ENCODE measurements at places on chromosomes 7 and 10.

DNA sequence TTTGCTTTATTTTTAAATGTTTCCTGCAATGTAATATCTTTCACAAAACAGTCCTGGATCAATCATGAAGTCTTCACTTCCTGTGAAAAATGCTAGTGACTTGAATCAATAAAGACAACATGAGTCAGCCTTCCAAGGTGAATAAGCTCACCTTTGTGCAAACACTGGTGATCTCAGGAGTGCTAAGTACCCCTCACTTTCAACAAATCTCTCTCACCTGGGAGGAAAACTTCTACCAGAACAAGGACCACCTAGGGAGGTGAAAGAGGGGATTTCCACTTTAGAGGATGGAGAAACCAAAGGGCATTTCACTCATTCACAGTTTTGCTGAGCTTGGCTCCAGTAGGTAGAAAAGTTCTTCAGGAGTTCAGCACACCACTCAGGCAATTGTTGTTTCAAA, 64.8 kb downstream of the CALD1 start:
- DNase-seq = no peak

DNA sequence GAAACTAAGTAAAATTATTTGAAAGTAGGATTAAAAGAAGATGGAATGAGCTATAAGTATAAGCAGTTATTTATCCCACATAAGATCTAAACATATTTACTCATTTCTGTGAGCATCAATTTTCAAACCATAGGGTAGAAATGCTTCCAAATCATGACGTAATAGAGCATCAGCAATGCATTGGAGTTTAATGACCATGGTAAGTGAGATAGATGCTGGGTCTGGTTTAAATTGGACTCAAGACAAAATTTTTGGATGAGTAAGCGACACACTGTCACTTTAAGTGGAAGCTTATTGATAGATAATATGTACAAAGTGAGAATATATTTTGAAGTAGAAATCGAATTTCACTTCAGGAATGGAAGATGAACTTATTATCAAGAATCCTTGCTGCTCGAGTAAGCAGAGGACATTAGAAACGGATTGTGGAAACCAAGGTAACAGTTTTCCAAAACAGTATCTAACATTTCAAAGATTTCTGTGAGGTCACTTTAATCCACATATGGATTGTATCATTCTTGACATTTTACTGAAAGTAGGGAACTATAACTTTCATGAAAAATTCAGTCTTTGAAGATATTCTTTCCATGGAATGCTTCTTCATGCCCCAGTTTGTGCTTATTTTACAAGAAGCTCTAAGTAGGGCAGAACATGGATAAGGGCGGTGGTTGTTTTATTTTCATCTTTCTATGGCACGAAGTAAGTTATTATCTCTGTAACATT, 85.8 kb downstream of the AGMO start:
- no peak for DNase-seq

DNA sequence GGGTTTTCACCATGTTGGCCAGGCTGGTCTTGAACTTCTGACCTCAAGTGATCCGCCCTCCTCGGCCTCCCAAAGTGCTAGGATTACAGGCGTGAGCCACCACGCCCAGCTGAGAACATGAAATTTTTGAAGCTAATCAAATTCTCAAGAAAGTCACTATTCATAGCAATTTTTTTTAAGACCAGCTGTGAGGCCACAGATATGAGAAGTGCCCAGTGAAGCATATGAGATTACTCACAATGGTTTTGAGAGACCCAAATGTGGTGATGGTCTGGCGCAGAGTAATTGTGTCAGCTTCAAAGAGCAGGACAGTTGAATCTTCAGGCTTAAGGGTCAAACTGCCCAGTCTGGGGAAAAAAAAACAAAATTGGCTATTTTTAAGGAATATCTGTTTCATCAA, 16.2 kb downstream of the NCOA4 start:
- no peak for DNase-seq

GRCh38 chr7:77802557-77803405, 4.2 kb downstream of the PHTF2 start:
- no peak for DNase-seq

GRCh38 chr7:137656227-137656849, 190.4 kb downstream of the DGKI start:
- DNase-seq = peak; percentile 51

- no peak for DNase-seq
These were observed 473.9 kb downstream of the AUTS2 start for GRCh38 chr7:70072220-70072619.

- DNase-seq = peak; percentile 35
These were observed 11.6 kb downstream of the HBP1 start for GRCh38 chr7:107180378-107180777.

DNA sequence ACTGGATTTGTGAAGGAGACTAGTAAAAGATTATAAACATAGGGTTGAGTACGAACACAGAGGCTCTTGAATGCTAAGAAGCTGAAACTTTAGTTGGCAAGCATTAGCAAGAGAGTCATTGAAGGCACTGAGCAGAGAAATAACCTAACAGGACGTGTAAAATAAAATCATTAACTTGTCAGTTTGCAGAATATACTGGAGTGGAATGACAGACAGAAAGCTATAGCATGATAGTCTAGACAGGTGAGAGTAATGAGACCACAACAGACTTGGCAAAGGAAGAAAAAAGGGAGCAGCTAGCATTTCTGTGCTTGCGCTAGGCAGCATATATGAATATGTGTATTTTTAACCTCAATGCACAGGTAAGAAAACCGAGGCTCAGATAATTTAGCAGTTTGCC, 30.8 kb downstream of the MINDY3 start:
- no peak for DNase-seq

DNA sequence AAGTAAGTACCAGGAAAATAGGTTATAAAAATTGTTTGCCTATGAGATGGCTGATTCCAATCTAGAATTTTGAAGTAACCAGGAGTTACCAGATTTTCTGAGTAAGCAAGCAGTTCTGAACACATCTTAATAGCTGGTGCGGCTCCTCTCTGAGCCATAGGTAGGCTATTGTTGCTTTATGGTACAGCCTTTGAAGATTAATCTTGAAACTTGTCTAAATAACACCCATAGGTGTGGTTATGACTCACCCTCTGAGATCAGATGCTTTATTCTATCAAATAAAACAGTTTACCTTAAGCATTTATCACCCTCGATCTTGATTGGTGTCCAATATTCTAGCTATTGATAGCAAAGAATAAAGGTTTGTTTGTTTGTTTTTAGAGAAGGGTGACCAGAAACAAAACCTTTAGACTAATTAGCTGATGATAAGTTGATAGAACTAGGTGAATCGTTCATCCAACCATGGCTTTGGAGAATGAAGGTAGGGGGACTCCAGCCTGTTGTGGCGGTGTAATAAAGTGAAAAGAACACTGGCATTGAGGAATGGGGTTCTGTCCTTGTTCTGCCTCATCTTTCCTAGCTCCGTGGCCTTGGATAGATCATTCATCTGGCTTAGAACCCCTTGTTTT, 72.2 kb downstream of the VTI1A start:
- no peak for DNase-seq

DNA sequence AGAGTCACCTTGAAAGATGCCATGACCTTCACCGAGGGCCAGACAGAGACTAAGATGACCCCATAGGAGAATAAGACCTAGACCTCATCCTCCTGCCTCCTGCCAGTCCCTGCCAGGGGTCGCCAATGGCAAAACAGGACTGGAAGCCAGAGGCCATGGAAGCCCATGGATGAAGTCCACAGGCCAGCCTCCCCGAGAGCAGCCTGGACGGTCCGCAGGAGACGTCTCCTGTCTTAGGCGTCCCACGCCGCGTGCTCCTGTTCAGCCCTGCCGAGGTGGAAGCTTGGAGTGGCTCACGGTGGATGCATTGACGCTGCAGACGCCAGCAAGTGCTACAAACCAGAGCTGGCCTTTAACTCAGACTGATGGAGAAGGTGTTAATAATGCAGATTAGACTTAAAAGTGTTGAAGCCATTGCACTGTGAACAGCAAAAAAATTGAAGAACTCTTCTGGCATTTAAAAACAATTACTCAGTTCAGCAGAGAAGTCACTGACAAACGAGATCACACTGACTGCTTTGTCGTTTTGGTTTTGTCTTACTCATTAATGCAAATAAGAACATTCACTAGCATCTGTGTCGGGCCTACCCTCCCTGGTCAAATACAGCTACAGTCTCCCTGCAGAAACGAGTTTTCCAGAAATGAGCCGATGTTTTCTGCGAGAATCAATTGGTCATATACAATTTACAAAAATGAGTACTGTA, 38.1 kb upstream of the FAM20C start:
- DNase-seq = no peak

GRCh38 chr7:53351681-53352080, 316.2 kb downstream of the POM121L12 start:
- no peak for DNase-seq

DNA sequence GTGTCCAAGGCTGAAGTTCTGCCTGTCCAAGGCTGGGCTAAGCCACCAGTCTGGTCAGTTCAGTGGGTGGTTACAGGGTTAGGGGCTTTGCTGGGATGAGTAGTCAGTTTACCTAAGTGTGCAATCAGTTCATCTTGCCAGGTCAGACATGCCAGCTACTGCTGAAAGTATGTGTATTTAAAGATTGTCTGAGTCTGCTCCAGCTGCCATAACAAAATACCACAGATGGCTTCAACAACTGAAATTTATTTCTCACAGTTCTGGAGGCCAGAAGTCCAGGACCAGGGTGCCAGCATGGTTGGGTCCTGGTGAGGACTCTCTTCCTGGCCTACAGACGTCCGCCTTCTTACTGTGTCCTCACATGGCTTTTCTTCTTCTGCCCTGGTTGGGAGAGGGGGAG, 52.4 kb upstream of the TNS3 start:
- no peak for DNase-seq

GRCh38 chr7:92723943-92724342, 112.4 kb downstream of the CDK6 start:
- DNase-seq = no peak

- DNase-seq = no peak
These were observed 33.9 kb downstream of the STOX1 start for GRCh38 chr10:68861253-68861652.

DNA sequence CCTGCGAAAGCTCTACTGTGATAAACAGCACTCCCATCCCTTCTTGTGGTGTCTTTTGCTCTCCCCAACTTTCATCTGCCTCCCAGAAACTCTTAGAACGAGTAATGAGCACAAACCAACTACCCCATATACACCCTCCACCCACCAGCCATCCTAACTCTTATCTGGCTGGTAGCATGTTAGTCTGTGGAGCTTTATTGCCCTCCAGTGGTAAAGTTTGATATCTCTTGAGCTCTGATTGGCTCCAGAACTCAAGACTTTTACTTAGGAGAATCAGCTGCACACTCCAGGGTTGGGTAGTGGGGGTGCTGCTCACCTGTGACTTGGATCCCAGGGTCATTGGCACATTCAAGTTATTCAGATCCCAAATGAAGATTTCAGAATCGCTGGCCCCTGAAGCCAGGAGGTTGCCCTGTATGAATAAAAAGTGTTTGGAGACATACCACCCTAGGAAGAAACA, 10.9 kb downstream of the SEC31B start:
- DNase-seq = no peak

GRCh38 chr10:20418286-20418685, 478.8 kb downstream of the NEBL start:
- DNase-seq = no peak

GRCh38 chr7:4745265-4745919, 30.0 kb upstream of the AP5Z1 start:
- no peak for DNase-seq

GRCh38 chr7:121576148-121576917, 180.2 kb upstream of the FAM3C start:
- no peak for DNase-seq

GRCh38 chr7:141954334-141954733, 7.6 kb upstream of the CLEC5A start:
- no peak for DNase-seq

DNA sequence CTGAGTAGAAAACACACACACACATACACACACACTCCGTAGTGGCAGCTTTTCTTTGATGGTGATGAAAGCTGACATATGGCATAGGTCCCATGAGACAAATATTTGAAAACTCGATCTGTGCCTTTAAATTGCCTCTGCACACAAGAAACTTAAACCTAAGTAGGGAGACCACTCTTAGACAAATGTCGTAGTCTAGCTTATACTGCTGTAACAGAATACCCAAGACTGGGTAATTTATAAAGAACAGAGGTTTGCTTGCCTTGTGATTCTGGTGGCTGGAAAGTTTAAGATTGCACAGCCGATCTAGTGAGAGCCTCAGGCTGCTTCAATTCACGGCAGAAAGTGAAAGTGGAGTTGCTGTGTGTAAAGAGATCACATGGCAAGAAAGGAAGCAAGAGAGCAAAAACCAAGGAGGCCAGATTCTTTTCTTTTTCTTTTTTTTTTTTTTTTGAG, 489.4 kb upstream of the SORCS1 start:
- DNase-seq = no peak

- DNase-seq = no peak
These were observed 392 bp upstream of the UCN3 start for GRCh38 chr10:5364374-5364773.

DNA sequence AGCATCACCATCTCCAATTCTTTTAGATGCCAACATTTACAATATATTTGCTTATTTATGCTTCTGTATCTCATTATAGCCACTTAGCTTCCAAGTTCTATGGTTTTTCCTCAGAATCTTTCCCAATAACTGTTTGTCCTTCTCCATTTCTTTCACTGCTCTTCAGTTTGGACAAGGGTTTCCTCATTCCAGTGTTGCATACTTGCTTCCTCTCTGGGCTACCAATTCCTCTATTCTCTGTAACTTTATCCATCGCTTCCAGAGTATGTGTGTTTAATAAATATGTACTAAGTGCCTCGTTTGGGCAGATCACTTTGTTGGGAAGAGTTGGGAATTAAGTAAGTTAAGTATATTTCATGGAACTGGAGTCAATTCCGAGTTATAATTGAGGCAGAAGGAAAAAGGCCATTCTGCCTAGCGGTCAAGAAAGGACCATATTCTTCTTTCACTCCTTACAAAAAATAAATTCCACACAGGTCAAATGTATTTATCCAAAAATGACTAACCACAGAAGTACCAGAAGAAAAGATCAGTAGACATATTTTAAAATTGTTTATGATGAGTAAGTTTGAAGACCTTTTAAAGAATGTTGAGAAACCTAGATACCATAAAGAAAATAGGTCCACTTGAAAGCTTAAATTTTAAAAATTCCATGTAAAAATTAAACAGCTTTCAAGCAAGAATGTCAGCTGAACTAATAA, 10.8 kb downstream of the STAMBPL1 start:
- DNase-seq = no peak

GRCh38 chr10:132848291-132848701, 62.3 kb upstream of the NKX6-2 start:
- no peak for DNase-seq

DNA sequence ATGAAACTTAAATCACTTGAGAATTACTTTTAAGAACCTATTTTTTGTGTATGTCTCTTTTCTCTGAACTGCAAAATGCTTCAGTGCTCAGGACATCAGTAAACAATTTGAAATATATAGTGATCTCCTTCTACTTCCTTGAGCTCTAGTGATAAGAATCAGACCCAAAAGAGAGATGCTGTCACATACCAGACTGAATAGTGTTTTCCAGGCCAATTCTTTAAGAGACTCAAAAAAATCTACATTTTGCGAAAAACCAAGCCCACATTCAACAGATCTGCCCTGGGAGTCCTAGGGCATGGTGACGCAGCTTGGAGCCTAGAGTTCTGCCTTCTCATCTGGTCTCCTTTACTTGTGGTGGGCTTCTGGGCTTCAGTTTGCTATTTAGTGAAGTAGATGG, 72.1 kb upstream of the SLC13A1 start:
- no peak for DNase-seq

Data from stimulated activated CD8-positive, alpha-beta memory T cell treated with anti-CD3 and anti-CD28 coated beads, Interleukin-7, amount 100 ng/mL, for 24 hours (primary cell).